ENCODE measurements at places on chromosomes 1 and 21.

GRCh38 chr1:21655259-21655658 lies 13.9 kb downstream of the RAP1GAP start:
- no peak for DNase-seq

GRCh38 chr1:95497566-95497965 lies 263.6 kb downstream of the RWDD3 start:
- no peak for DNase-seq

- no peak for DNase-seq
Measured at GRCh38 chr1:224629965-224630364, 13.8 kb downstream of the CNIH3 start.

- DNase-seq: no peak
Measured at GRCh38 chr1:176773038-176773437, 310.1 kb downstream of the PAPPA2 start.

- DNase-seq: no peak
Measured at GRCh38 chr1:205220421-205220820, 7.3 kb upstream of the TMCC2 start.

GRCh38 chr21:16347223-16347622 lies 617.4 kb downstream of the USP25 start:
- DNase-seq: no peak

DNA sequence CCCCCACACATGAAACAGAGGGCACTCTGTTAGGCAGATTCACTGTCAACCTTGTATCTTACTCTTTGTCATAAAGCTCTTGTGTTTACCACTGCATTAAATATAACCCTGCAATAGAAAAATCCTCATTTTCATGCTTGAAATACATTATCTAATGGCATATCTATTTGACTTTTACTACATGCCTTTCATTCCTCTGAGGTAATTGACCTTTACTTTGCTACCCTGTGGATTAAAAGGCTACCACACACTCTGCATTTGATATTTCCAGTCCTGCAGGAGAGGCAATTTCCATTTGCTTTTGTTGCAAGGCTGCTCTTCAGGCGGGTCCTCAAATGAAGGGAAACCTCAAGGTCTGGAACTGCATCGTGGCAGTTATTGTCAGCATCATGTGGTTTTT lies 238.0 kb downstream of the NTNG1 start:
- no peak for DNase-seq

All from brain microvascular endothelial cell (primary cell).